ENCODE measurements at places on chromosomes 3 and 15. TPM values are rescaled to one million over a fixed set of nuclear protein-coding genes. Genes with fewer than 3 reads are reported as not detected.

The FOXB1 gene
- not detected for total RNA-seq

The CA12 gene
- total RNA-seq: 2.2 TPM

The CLEC3B gene
- 52.3 TPM for total RNA-seq

DNA sequence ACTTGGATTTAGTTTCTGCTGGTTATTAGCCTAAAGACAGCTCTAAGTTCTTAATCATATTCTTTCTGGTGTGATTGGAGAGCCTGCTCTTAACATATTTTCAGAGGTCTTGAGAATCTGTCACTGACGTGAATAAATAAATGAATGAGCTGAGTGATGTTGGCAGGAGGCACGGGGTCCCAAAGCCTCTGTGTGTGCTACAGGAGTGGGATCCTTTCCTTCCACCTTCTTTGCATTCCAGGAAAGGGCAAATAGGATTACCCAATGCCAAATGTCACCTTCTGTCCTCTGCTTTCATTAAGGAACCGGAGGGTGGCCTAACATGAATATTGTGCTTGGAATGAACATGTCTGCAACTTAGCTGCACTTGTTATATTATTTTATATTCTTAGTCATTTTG, 53.1 kb downstream of the CD47 start:
- no peak for DNase-seq

DNA sequence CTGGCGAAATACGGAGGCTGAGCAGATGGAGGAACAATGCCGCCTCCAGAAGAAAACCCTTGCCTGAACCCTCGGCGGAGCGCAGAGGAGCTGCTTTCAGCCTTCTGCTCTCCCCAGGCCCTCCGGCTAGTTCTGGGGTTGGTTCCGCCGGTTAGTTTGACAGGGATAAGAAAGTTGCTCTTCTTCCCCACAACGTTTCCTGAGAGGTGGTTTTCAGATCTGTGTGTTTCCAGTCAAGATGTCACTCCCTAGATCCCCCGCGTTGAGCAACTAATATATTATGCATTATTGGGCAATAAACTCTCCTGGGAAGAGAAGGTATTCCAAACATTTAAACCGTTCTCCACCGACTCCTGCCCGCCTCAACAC, 551 bp downstream of the NLGN1 start:
- DNase-seq: no peak

DNA sequence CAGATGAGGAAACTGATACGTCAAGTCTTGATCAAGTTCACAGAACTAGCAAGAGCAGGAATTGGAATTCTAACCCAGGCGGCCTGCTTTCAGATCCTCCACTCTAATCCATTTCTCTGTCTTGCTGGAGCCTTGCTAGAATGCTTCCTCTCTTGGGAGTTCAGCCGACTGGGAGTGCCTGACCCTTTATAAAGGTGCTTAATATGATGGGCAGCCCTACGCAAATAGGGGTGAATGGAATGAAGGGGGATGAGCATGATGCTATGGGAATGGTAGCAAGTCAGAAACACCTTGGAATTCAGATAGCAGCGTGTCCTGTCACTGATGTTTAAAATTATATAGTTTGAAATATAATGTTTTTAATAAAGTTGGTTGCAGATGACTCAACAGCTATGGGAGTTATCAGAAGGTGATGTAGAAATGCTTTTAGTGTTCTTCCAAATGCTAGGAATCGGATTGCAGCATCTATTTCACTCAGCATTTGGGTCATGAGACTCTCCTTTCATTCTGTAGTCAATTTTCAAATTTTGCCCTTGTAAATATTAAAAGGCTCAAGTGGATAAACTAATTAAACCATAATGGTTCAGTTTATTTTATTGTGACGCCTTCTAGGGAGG, 150.7 kb downstream of the FNDC3B start:
- DNase-seq: no peak

DNA sequence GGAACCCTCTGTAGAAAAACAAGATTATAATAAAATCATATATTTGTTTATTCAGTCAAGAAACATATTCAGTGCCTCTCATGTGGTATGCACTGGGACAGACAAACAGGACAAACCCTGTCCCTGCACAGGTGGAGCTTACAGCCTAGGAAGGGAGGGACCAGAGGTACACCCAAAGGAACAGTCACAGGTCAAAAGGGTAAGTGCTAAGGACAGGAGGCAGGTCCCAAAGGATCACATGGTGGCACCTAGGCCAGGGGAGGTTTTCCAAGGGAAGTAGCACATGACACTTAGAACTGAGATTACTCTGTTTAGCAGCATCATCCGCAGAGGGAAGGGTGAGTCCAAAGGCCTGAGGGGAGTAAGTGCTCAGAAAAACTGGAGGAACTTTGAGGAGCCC, 254.4 kb upstream of the ARRDC4 start:
- DNase-seq: no peak

GRCh38 chr3:175672119-175672689, 813.1 kb downstream of the NAALADL2 start:
- DNase-seq: peak; percentile 99

- peak; percentile 42 for DNase-seq
Measured at GRCh38 chr3:81716870-81717509, 44.5 kb downstream of the GBE1 start.
